ENCODE measurements at places on chromosomes 13 and 19. TPM values are rescaled to one million over a fixed set of nuclear protein-coding genes. Genes with fewer than 3 reads are reported as not detected.

Gene KIR3DL2
- 0.65 TPM for total RNA-seq

Gene KISS1R
- 8.9 TPM for total RNA-seq

Gene RNF225
- total RNA-seq = 1.6 TPM

Gene FIZ1
- total RNA-seq = 24.7 TPM

Gene SLC1A5
- 264 TPM for total RNA-seq

- no peak for DNase-seq
Observed at GRCh38 chr13:110200276-110200870, 106.6 kb downstream of the COL4A1 start.

DNA sequence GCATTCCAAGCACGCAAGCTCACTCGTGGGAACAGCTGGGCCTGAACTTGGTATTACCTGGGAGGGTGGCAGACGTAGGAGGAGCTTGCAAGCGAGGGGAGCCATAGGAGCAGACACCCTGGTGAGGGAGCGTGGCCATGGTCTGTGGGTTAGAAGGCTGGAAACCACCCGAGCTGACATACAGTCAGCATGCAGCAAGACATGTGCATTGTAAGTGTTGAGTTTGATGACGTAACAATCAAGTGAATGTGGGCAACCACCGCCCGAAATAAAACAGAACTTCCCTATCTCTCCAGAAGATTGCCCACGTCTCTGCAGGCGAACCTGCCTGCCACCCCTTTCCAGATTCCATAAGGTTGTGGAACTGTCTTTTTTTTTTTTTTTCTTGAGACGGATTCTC is 26.8 kb downstream of the UBXN6 start:
- no peak for DNase-seq

DNA sequence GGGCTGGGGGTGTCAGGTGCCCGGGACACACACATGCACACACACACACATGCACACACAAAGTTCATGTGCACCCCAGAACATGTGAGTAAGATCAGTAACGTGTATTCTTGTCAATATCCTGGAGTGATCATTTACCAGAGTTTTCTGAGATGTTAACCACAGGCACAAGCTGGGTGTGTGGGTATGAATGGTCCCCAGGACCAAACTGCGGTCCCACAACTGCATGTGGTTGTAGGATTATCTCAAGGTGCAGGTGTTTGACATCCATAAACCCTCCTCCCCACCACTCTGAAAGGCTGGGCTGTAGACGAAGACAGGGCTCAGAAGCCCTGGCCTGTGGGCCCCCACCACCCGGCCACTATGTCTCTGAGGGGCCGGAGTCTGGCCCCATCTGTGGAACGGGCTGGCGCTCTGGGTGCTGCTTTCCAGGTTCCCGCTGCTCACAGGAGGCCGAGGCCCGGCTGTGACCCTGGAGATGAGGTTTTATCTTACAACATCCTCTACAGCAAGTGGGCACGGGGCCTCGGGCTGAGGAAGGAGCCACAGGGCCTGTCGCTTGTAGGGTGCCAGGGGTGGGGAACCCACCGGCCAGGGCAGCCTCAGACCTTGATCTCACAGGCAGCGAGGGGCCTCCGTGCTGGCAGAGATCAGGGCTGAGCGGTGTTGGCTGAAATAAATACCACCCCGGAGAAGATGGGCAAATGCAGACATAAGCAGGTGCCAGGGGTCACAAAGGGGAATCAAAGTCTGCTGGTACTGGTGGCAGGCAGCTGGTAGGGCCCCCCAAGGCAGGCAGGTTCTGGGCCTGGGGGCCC is 4.3 kb downstream of the F2RL3 start:
- DNase-seq = no peak

DNA sequence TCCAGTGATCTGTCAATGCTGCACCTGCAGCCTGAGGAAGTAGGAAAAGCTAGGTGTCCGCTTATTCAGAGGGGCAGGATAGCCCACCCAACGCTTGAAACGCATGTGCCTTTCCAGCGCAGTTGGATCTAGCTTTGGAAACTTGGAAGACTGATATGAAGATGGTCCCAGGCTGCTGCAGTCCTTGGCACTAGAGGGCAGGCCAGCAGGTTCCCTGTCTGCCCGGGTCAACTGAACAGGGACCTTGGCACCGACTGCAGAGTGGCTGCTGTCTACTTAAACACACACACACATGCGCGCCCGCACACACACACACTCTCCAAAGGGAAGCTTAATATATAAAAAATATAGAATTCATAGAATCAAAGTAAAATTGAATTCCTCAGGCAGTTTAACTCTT is 100.0 kb downstream of the TSHZ3 start:
- DNase-seq = no peak

- DNase-seq = no peak
Observed at GRCh38 chr19:40089462-40089861, 1.3 kb downstream of the ZNF780A start.

- DNase-seq = no peak
Observed at GRCh38 chr13:107170270-107170931, 602.5 kb upstream of the ARGLU1 start.

DNA sequence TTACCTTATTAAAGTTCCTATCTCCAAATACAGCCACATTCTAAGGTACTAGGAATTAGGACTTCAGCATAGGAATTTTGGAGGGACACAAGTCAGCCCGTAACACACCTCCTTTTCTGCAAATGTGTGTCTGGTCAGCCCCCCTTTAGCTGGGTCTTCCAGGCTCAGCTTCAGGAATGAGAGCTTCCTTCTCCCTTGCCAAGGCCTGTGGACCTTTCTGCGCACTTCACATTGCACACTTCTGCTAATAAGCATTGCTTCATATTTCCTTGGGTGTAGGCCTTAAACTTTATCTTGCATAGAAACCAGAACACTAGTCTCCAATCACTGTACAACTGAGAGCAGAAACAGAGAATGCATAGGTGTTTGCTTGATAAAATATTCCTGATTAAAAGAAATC is 4.5 kb upstream of the STK24 start:
- DNase-seq = no peak

GRCh38 chr19:49851456-49852259 is 699 bp downstream of the PTOV1 start:
- no peak for DNase-seq

DNA sequence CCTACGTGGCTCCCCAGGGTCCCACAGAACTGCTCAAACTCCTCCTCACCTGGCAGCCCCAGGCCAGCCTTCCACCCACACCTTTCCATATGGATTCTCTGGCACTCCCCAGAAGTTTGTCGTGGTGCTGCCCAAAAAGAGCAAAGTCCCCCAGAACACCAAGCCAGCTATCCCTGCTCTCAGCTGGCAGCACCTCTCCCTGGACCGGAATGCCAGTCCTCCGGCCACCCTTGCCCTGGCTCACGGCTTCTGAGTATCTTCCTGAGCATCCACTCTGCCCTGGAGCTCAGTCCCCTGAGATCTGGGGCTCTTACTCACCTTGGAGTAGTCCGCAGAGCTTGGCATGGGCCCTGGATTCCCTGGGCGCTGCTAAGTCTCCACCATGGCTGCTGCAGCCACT is 166.5 kb upstream of the ZNF507 start:
- DNase-seq = no peak

Measured in activated T-helper 1 cell treated with anti-CD3 and anti-CD28 coated beads, Interleukin-12 subunit alpha, Interleukin-12 subunit beta, Interleukin-2, Interleukin-4 antibody, amounts not matched to agents 30 ng/mL and 10 ng/mL and 1 ng/mL, durations not matched to agents 14 hours and 24 hours and 36 hours (primary cell).